ENCODE measurements at places on chromosomes 3 and 15.
A peak's percentile ranks its signal among the peaks of the same experiment; 100 is the strongest.

DNA sequence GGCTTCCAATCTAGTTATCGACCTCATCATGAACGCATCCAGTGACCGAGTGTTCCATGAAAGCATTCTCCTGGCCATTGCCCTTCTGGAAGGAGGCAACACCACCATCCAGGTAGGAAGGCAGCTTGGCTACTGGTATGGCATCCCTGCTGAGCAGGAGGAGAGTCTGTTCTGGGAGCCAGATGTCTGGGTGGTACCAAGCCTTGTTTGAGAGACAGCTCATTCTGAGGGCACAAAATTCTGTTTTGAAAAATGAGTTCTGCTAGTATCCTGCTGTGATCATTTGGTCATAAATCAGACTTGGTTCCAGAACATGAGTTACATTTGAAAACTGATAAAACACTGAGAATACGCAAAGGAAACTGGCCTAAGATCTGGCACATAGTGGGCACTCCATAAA lies 242.1 kb downstream of the ITPR1 start:
- no peak for DNase-seq

DNA sequence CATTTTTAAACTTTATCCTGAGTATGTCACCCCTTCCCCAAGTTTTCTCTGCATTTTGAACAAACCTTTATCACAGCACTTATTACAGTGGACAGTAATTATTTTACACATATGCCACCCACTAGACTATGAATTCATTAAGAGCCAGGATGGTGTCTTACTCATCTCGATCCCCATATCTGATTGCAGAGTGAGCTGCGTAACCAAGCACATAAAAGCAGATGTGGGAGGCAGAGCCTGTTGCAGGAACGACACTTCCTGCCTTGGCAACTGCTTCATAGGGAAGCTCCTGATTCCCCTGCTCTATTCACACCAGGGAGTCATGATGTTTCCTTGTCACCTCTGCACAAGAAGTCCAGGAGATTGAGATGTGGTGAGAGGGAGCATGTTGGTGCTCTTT lies 91.1 kb downstream of the MINAR1 start:
- no peak for DNase-seq

GRCh38 chr3:126508564-126508964 lies 9.0 kb downstream of the UROC1 start:
- DNase-seq, result no peak

DNA sequence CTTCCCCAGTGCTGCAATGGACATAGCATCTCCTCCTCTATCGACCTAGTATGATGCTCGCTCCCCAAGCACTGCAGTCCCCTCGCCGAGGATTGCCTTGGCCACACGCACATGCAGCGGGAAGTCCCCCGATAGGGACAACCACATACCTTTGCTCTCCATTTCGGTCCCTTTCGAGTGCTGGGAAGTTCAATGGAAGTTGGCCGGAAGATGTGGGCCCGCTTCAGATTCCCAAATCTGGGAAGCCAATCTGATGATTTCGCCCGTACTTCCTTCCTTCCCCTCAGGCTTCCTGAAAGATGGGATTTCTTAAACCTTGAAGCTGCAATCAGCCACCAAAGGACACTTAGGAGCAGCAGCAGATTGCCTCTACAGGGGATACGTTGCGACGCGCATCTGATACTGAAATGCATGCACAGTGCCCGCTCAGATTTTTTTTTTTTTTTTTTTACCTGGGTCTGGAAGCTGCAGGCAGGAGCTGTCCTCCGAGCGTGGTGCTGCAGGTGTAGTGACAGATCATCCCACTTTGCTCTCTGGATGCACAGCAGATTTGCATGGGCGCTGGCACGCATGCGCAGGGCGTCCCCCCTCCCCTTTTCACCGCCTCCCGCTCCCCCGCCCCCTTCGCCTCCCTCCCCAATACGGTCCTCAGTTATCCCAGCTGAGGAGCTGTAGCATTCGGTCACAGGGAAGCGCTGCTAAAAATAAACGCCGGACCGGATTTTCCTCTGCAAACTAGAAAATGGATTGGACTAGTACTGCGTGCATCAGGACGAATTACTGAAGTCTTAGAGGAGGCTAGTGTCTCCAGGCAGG lies at the start of gene FGF12:
FGF12 (minus strand) TSS at position 510 of the 816 bp plus-strand sequence.
- DNase-seq, result no peak

- DNase-seq, result peak; percentile 92
These were observed 179.1 kb downstream of the THSD4 start for GRCh38 chr15:71294251-71294910.

GRCh38 chr3:30811151-30811795 lies 83.2 kb downstream of the GADL1 start:
- no peak for DNase-seq

DNA sequence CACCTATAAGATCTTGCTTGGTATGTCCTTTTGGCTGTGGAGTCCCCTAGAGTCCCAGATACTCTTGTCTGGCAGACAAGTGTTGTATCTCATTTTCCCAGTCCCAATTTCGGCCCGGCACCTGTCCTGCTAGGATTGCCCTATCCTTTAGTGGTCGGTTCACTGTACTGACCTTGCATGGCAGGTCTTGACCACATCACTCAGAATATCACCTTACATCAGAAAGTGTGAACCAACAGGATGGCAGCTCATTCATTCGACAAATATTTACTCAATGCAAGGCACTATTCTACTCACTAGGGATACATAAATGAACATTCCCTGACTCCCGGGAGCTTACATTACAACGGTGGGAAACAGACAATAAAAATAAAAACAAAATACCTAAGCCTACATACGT lies 5.7 kb upstream of the CCDC80 start:
- DNase-seq, result no peak

DNA sequence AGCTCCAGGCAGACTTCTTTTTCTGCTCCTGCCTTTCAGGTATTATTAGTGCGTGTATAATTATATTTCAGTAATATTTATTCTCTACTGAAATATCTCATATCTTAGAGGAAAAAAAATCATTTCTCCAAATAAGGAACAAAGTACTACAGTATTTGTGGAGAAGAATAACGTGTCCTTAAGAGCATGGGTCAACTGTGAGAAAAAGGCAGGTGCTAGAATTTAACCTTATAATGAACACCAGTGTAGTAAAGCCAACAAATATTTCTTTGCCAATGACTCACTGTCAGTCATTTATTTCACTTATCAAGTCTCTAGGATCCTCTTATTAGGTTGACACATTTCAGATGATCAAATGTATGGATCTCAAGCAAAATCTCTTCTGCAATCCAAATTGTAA lies 183.4 kb downstream of the GREM1 start:
- DNase-seq, result no peak

DNA sequence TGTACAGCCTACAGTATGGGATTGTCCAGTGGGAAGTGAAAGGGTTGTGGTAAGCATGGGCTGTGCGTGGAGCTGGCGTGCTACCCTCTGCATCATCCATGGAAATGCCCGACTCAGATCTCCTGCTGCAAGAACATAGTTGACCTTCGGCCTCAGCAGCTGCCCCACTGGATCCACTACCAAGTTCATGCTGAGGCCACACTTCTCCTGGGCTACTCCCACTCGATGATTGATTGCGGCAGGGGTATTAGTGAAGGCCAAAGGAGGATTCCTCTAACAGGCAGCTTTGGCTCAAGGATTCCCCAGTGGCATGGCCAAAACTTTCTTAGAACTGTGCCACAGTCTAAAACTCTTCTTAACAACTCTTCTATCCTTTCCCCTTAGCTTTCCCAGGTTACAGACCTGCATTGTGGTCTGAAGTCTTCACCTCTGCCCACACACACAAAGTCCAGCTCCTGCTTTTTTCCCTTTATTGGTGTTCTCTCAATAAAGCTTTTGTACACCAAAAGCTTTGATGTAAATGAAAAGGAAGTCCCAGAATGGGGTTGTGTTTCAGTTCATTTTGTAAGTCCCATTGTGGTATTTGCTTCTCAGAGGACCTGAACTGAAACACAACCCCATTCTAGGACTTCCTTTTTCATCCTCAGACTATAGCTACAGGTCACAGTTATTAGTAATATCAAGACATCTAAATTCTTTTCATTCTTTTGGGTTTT lies 4.9 kb upstream of the TBC1D5 start:
- no peak for DNase-seq

DNA sequence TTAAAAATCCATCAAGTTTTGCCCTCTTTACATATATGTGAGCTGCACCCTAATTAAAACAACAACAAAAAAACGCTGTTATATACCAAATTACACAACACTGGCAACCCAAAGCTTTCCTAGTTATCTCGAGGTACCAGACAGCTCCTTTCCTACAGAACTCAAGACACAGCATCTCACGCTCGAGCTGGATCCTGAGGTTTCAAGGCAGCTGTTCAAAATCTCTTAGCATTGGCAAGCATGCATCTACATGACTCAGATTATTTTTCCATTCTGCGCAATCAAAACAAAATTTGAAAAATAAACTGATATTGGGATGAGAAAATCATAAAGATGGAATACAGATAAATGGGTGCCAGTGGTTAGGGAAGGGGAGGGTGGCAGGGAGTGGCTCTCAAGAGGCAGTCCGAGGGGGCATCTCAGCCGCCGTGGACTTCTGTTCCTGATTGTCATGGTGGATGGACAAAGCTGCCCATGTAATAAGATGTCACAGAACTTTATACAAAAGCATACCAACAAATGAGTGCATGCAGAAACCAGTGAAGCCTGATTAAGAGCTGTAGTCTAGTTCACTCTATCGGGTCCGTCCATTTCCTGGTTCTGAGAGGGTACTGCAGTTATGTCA lies 91.5 kb downstream of the ADAMTS17 start:
- no peak for DNase-seq

DNA sequence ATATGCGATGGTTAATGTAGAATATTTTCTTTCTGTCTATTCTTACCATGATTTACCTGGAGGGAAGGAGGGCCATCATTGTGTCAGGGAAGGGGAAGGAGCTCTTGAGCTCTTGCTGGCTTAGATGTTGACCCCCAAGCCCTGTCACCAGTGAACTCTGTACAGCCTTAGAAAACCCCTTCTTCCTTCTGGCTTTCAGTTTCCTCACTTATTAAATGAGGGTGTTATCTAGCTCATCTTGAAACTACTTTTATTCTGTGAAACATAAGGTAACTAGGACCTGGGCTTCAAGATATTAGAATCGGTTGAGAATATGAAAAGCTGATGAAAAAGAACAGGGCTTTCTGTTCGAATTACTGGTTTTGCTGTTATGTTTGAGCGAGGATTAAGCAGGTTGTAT lies 25.1 kb upstream of the UTS2B start:
- DNase-seq, result no peak

DNA sequence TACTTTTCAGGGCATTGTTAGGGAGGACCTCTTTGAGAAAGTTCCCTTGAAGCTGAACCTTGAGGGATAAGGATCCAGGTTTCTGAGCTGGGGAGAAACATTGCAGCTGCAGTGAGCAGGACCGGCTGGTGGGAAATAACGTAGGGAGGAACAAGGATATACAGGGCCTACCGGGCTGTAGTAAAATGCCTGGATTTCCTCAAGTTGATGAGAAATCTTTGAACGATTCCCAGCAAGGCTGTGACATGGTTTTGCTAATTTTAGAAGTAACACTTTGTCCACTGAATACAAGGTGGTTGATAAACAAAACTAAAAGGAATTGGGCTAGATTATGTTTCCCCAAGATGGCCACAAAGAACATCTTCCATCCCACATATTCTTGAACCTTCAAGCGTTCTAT lies 137.0 kb upstream of the AGBL1 start:
- DNase-seq, result no peak

DNA sequence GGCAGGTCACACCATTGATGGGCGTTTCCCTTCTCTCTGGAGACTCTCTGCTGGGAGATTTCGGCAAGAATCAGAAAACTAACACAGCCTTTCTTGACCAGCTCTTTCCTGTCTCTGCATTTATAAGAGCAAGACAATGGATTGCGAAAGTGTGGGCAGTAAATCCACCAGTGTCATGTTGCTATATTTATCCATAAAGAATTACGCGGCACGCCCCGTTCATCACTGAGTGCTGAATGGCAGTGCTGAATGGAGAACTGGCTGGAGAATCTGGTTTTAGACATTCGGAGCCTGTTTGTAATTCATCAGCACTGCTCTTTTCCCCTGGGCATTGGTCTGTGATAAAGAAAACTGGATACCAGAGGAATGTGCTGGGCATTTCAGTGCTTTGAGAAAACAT lies 2.0 kb upstream of the CEMIP start:
- peak; percentile 61 for DNase-seq

- DNase-seq, result no peak
These were observed 77.7 kb downstream of the CRYGS start for GRCh38 chr3:186466391-186466974.

DNA sequence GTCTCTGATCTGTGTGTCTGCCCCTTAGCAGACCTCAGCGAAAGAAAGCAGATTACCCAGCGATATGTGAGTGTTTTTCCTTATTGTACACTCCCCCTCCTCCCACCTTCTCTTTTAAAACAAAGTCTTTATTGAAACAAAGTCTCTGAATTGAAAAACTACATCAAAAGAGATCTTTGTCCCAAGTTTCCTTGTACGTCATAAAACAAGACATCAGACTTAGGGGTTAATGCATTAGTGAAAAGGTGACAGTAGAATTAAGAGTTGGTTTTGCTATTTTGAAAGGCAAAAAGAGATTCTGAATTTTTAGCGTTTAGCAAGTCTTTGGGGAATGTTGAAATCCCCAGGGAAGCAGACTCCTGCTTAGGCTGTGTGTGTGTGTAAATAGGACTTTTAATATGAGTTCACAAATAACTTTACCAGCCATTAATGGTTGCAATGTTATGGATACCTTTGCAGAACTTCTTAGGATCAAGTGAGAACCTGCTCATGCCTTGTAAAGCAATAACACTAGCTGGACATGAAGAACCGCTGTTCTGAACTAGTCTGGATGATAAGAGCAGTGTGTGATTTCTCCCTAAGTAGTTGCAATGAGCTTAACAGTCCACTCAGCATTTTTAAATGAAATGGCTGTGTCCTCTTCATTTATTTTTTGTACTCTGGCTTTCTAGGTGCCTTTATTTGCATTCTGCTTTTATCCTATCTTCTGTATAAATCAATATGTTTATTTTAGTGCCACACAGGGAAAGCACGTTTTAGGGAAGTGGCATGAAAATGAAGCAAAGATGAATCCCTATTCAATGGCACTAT lies 136.6 kb downstream of the MCTP2 start:
- no peak for DNase-seq

DNA sequence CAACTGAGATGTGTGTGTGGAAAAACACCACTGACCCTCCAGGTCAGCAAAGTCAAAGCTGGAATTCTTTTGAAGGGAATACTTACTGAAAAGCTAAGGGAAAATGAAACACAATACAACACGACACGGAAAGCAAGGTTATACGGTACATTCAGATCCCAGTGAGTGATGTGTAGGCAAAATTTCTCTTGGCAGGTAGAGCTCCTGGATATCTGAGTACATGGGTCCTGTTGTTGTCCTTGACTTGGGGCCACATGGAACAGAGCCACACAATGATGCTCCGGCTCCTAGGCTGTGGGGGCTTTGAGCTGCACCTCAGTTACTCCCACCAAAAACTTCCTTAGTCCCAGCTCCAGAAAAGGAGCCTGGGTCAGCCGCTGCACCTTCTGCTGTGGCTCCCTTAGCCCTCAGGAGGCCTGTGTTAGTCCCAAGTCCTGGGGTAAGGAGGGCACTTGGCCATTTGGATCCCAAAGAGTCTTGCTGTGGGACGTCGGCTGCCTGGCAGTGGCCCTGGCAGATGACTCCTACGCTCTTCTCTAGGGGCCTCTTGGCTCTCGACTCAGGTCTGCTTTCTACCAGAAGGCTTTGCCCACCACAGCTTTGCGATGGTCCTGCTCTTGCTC lies 95.6 kb downstream of the ADCY5 start:
- DNase-seq, result no peak
